ENCODE measurements at places on chromosomes 7 and 10.

DNA sequence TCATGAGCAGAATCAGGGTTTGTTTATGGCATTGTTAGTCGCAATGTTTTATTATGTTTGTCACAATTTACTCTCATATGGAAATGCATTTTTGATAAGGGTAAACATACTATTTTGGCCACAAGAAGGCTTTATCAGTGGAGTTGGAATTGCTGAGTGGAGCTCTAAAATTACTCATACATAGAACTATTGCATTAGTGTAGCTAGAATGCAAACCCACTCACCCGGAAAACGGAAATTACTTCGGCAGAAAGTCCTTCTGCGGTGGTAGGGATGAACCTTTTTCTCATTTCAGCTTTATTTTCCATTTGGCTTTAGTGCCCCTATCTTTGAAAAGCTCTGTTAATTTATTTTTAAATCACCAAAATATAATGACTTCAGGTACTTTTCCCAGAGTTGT, 42.8 kb upstream of the NPY start:
- DNase-seq: no peak

- DNase-seq: no peak
These were observed 12.3 kb upstream of the CCDC172 start for GRCh38 chr10:116311706-116312490.

DNA sequence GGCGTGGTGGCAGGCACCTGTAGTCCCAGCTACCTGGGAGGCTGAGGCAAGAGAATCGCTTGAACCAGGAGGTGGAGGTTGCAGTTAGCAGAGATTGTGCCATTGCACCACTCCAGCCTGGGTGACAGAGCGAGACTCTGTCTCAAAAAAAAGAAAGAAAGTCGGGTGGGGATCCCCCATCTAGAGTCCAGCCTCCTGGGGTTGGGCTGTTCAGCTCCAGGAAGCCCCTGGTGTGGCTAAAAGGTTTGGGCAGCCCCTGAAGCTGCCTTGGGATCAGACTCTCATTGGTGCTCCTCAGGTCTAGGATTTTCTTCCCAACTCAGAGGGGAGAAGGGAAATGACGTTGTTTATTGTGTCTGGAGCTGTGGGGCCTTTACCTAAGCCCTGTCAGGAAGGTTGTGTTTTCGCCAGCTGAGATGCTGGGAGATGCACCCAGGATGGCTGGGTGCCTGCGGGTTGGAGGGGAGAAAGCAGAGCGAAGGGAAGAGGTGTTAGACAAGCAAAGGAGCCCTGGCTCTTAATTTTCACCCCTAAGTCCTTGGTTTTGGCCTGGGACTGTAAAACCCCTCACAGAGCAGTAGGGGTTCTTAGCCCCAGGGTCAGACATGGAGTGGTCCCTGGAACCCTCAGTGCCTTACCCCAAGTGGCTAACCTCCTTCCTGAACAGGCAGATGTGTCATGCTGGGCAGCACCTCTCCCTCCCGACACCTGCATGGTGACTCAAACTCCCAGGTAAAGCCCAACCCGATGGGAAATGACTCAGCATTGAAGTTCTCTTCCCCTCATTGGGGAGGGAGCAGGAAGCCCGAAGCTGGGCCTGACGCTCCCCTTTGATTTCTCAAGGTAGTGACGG, 21.1 kb downstream of the PLAU start:
- DNase-seq: peak; percentile 74

- DNase-seq: no peak
These were observed 9.6 kb downstream of the DNMBP start for GRCh38 chr10:100000109-100000644.

GRCh38 chr7:14690075-14690474, 212.5 kb downstream of the DGKB start:
- no peak for DNase-seq

DNA sequence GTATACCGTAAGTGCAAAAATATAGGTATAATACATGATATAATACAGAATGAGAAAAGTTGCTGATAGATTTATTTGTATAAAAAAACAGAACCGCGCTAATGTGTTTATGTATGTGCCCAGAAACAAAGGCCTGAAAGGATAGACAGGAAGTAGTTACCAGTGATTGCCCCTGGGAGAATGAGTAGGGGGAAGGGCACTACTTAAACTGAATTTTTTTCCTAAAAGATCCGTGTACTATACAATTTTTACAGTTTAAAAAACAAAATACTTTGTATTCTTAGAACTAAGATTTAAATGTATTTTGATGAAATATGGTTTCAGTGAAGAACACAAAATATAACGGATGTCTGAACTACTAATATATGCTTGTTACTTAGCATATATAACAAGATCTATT, 2.9 kb downstream of the IPMK start:
- no peak for DNase-seq

GRCh38 chr10:109588259-109588658, 335.1 kb downstream of the XPNPEP1 start:
- DNase-seq: no peak

DNA sequence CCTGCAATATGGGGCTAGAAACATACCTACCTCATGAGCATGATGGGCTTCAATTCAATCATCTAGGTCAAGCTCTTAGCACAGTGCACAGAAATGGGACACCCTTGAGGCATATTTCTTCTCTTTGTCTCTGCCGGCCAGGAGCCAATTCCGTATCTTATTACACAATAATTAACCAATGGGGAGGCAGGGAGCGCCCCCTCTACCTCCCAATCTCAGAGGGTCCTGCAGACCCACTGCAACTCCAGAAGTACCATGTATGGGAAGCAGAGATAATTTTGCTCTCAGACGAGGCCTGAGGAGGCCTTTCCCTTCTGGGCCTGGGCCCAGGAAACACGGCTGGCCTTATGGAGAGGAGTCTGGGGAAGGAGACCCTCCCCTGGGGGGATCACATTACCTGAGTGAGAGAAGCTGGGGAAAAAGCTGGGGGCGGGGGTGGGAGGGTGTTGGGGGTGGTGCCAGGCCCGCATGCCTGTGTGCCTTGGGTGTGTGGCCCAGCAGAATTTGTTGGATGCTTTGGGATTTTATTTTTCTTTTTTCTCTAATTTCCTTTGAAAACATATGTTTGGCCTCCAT, 155.5 kb downstream of the UBE2H start:
- DNase-seq: no peak

GRCh38 chr7:131218727-131219128, 108.9 kb upstream of the MKLN1 start:
- no peak for DNase-seq

- DNase-seq: no peak
These were observed 685 bp downstream of the CASP2 start for GRCh38 chr7:143288836-143289235.

GRCh38 chr10:49058463-49059255, 56.7 kb downstream of the VSTM4 start:
- no peak for DNase-seq

Data from activated CD4-positive, alpha-beta T cell treated with anti-CD3 and anti-CD28 coated beads for 4 hours (primary cell).